ENCODE measurements at places on chromosomes 4 and X.

- DNase-seq, result no peak
Observed at GRCh38 chr4:69782651-69783310, 22.4 kb upstream of the SULT1B1 start.

DNA sequence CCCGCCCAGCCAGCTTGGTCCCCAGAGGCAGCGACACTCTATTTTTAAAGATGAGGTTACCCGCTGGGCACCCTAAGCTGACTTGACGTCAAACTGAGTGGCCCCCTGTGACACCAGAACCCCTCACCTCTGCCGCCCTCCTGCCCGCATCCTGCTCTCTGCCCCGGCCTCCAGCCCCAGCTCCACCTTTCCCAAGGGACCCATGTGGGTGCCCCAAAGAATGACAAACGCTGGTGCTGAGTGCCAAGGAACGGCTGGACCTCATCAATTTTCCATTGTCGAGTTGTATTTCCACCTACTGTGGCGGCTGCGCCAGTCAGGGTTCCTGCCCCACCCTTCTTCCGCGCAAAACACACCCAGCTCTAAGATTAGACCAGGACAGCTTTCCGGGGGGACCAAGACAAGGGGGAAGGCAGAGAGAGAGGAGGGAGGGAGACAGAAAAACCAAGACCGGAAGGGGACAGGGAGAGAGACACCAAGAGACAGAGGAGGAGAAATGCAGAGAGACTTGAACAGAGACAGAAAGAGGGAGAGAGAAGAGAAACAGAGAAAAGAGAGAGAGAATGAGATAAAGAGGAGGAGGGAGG is 2.0 kb downstream of the PRKX start:
- no peak for DNase-seq

GRCh38 chr4:123488916-123489315 is 92.3 kb downstream of the SPRY1 start:
- peak; percentile 13 for DNase-seq

- no peak for DNase-seq
Observed at GRCh38 chrX:110851780-110852179, 56.2 kb upstream of the CHRDL1 start.

GRCh38 chrX:69317721-69318120 is 152.5 kb upstream of the PJA1 start:
- DNase-seq, result no peak

DNA sequence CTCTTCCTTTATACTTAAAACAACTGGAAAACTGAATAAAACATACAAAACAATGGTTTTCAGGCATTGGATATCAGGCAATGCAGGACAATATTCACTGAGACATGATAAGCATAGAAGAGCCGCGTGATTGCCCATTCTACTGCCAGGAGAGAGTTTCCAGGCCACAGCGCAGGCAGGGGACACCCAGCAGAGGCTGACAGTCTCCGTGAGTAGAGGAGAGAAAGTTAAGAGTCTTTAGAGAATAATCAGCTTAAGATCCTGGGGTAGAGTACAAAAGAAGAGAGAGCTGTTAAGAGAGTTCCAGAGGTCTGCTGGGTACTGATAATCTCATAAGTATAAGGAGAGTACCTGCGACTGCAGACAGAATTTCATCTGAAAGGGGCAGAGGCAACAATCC is 18.4 kb upstream of the FRAS1 start:
- DNase-seq, result no peak

GRCh38 chr4:82639971-82640370 is 78.2 kb upstream of the TMEM150C start:
- DNase-seq, result no peak
